SHP77 (cell line): ENCODE measurements at places on chromosomes 11 and 22.

GRCh38 chr11:76329983-76330382, 50.9 kb downstream of the THAP12 start:
- no peak for DNase-seq

DNA sequence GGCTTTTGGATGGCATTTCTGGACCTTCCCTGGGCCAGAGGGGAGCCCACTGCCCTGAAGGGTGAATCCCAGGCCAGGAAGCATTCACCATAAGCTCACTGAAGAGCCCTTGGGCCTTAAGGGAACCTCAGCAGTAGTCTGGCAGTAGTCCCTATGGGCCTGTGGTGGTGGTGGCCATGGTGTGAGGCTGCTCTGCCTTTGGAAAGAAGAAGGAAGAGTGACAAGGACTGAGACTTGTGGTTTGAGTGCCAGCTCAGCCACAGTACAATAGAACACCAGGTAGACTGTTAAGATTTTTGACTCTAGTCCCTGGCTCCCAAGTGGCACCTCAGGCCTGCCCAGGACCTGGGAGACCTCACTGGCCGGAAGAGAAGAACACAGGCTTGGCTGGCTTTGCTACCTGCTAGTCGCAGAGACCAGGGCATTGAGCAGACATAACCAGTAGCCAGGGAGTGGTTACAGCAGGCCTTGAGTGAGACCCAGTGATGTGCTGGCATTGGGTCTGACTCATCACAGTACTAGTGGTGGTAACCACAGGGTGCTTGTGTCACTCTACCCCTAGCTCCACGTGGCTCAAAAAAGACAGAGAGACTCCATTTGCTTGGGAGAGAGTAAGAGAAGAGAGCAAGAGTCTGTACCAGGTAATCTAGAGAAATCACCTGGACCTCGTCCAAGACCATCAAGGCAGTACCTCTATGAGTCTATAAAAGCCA, 259.8 kb upstream of the BLID start:
- no peak for DNase-seq

DNA sequence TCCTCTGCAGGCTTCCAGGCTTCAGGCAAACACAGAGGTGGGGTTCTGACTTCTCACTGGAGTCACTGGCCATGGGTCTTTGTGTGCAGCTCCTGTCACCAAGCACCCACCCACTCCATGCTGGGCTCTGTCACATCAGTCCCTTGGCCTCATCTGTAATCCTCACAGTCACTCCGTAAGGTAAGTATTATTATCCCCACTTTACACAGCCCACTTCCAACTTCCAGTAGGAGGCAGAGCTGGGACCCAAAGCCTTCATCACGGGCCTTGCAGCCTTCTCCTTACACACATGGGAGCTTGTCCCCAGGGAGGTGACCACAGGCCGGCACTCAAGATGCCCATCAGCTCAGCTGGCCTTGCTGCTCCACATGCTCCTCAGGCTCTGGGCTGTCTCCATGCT, 266.7 kb upstream of the B3GAT1 start:
- no peak for DNase-seq

DNA sequence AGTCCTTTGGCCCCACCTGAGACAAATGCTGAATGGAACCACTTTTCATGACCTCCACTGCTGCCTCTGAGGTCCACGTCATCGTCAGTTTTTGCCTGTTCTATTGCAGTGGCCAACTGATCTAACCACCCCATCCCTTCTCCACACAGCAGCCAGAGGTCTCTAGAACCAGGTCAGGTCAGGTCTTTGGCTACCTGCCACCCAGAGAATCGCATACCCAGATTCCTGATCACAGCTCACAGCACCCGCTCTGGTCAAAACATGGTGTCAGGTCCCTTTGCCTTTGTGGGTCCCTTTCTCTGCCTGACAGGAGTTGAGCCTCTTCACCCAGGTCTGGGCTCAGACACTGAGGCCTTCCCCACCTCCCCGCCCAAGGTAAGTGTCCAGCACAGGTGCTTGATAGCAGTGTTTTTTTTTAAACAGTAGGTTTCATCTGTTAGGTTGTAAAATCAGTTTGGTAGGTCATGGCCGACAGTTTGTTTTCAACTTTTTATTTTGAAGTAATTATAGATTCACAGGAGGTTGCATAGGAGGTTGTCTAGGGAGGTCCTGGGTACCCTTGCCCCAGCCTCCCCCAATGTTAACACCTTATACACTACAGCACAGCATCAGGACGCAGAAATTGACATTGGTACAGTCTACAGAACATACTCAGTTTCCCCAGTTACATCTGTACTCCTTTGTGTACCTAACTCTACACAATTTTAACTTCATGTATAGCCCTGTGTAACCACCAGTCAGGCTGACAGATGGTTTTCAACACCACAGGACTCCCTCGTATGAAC, 6.9 kb downstream of the C22orf39 start:
- DNase-seq = no peak

DNA sequence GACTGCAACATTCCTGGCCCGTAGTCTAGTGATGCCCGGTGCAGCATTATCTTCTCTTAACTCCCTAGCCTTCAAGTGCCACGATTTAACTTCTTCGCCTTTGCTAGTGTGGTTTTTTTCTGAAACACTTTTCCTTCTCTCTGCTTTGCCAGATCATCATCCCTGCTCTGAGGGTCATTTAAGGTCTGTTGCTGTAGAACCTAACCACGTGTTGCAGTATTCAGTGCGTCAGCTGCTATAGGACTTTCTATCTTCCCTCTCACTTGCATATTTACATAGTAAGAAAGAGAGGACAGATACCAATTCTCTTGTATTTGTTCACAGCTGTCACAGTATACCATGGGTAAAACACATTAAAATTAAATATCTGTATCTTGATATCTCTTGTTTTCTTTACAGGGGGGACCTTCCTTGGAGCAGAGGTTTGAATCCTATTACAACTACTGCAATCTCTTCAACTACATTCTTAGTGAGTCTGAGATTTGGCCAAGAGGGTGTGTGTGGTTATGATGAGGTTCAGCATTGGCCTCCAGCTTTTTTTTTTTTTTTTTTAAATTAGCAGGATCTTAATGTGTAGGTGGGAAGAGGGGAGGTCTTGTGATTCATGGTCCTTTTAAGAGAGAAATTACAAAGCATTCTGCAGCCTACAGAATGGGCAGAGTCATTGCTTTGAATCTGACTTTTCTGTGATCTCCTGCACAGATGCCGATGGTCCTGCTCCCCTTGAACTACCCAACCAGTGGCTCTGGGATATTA, 13.5 kb downstream of the EIF3L start:
- no peak for DNase-seq

DNA sequence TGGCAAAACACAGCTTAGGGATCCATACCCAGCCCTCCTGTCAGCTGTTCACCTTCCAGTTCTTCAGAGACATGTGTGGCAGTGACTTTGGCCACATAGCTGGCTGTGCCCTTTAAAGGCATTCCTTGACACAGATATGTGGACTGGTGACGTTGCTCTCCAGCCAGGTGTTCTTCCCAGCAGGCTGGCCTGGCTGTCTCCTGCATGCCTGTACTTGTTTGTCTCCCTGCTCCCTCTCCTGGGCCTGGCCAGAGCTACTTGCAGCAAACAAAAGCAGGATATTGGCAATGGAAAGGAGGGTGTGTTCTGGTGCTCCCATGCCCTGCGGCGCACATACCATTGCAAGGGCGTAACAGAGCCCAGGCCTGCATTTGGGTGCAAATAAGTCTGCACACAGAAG, 38.3 kb downstream of the PIK3IP1 start:
- DNase-seq = peak; percentile 71

DNA sequence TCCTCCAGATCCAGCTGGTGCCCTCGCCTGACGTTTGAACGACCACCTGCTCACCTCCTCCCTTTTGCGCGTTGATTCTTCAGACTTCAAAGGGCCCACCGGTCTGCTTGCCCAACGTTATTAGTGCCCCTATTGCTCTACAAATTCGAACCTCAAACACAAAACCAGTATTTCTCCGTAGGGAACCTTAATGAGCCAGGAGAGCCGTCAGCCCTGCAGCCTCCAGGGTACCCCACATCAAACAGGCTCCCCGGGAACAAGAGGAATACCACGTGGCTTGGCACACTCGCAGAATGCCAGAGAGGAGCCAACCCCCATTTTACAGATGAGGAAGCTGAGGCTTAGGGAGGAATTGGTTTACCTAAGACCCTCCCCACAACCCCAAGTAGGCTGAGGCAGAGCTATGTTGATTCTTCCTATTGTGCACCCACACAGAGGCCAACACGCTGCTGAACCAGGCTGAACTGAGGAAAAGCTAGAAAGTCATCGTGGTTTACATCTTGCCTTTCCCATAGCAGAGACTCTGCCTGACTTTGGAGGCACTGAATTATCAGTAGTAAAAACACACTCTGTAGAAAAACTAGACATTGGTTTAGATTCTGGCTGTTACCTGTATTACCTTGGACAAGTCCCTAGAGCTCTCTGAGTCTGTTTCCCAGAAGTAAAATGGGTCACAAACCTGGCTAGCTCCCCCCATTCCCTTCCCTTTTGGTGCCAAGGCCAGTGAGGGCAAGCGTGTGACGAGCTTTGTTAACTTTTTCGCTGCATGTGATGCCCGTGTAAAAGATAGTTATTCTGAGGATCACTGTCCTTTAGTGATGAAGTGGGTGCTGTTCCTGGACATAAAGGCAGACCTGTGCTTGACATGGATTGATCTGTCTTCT, 764 bp downstream of the TKFC start:
- DNase-seq = no peak

DNA sequence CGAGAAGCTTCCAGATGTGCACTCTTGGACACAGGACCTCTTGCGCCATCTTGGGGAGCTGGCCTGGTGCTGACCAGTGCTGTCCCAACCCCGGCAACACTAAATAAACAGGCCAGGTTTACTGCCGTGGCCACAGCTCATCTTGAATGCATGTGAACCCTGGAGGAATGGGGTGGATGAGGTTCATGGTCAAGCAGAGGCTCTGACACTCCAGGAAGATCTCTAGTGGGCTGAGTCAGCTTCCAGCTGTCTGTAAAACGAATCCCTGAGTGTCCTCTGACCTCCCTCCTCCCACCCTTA, 51.8 kb downstream of the ALX4 start:
- no peak for DNase-seq

- no peak for DNase-seq
These were observed 6.2 kb upstream of the YPEL1 start for GRCh38 chr22:21741790-21742189.

GRCh38 chr11:120579611-120580031, 68.1 kb downstream of the GRIK4 start:
- no peak for DNase-seq

DNA sequence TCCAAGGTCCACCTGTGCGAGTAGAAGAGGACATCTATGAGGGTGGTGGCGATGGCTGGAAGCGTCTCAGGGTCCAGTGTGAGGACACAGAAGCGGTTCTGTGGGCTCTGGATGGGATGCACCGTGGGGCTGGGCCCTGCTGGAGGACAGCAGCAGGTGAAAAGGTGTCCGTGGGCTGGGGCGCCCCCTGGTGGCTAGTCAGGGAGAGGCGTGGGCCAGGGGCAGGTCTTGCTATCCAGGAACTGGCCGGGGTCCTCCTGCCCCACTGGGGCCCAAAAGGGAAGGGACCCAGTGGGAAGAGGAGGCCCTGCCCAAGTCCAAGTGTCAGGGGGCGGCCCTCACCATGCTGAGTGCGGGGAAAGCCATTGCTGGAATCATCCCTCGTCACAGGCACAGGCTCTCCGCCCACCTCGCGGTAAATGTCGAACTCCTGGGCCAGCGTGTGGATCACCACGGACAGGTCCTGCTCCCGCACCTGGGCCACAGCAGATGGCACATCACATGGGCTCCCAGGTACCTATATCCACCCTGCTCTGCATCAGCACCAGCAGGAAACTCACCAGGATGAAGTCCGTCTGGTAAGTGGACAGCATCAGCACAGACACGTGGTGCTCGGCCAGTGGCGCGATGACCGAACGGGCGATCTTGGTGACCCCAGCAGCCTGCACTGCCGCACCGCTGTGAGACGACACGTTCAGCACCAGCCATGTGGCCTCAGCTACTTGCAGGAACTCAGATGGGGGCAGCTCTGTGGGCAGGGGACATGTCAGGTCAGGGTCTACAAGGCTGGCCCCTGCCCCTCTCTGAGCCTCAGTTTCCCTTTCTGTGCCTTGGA, 2.3 kb downstream of the CASTOR1 start:
- peak; percentile 70 for DNase-seq

GRCh38 chr11:45105233-45105983, 41.0 kb upstream of the PRDM11 start:
- peak; percentile 79 for DNase-seq

DNA sequence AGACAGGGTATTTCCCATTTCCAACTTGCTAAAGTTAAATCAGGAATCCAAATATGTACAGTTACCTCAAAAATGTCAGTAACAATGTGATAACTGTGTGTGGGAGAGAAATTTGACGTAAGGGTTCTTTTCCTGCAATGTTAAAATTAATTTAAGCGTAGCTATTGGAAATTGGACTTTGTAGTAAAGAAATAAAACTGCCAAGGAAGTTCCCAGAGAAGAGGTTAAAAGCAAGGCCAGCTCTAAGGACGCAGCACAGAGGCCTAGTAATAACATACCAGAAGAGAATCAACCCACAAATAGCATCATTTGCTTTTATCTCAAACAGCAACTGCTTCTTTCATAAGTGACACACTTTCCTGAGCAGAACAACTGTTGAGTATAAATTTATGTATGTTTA, 36.8 kb upstream of the GRIA4 start:
- no peak for DNase-seq

DNA sequence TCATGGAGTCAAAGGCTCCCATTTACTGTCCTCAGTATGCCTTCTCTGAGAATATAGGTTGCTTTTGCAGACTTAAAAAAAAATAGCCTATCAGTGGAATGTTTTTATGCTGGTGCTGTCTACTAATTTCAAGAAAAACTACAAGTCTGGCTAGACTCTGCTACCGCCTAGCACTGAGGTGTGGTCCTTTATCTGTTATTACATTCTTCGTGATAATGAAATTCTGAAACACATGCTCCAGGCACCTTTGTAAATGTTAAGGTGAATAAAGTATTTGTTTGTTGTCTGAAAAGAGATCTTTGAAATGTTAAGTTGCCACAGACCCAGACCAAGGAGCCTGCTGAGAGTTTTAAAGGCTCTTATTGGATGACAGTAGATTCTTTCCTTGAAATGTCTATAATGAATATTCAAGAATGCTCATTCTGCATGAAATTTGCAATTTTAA, 95.3 kb downstream of the DBX1 start:
- no peak for DNase-seq
